ENCODE measurements at places on chromosomes 7 and 10. TPM values are rescaled to one million over a fixed set of nuclear protein-coding genes. Genes with fewer than 3 reads are reported as not detected.

VWDE gene
- polyA plus RNA-seq, result 2.9 TPM

CNTNAP2 gene
- polyA plus RNA-seq, result 12.1 TPM

MDFIC gene
- 33.9 TPM for polyA plus RNA-seq

ANK3 gene
- 86.4 TPM for polyA plus RNA-seq

GJD4 gene
- polyA plus RNA-seq, result 5.1 TPM
